ENCODE measurements at places on chromosomes 1 and 21.

GRCh38 chr1:113846391-113847035 is 25.0 kb downstream of the PTPN22 start:
- no peak for DNase-seq

DNA sequence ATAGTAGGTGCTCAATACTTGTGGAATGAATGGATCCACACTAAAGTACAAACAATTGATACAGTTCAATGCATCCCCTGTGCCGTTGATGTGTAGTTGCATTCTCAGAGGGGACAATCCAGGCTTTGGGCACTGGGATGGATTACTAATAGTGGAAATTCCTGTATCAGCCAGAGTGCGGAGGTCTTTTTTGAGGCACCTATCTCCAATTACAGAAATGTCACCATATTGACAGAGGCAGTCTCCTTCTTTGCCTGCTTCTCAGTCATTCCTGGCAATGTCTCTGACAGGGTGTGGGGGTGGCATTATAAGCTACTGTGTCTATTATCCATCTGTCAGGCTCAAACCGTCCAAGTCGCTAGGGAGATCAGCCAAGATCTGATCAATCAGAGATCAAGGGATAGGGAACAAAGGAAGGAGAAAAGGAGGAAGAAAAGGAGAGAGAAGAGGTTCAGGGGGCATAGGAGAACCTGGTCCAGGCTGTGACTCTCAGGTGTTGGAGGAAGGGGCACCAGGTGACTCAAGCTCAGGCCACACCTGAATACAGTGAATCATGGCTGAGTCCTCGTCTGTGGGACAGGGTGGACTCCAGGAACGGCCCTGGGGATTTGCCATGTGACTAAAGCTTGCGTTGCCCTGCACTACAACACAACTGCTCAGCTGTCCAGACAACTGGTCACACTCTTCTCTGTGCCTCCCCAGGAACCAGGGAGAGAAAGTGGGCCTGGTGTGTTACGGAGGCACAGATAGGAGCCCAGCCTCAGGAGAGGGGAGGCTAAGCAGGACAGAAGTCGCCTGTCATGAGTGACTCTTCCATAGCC is 3.4 kb upstream of the LAMB3 start:
- no peak for DNase-seq

- DNase-seq = no peak
Observed at GRCh38 chr1:151721788-151722510, 627 bp downstream of the RIIAD1 start.

DNA sequence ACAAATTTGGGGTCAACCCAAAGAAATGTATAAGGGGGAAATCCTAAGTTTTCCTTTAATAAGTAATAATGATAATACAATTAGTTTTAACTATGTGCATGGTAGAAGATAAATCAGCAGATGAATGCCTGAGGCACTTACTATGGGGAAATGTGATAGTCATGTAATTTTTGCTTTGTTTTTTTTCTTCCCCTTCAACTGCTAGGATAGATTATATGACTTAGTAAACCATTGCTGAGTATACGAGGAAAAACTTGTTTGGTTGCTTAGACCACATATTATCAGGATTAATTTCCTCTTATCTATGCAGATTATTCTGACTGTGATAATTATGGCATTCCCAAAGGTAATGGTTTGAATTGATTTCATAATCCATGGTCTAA is 181.1 kb downstream of the TGFB2 start:
- no peak for DNase-seq

- DNase-seq = no peak
Observed at GRCh38 chr1:159958719-159959380, 4.8 kb upstream of the SLAMF9 start.

DNA sequence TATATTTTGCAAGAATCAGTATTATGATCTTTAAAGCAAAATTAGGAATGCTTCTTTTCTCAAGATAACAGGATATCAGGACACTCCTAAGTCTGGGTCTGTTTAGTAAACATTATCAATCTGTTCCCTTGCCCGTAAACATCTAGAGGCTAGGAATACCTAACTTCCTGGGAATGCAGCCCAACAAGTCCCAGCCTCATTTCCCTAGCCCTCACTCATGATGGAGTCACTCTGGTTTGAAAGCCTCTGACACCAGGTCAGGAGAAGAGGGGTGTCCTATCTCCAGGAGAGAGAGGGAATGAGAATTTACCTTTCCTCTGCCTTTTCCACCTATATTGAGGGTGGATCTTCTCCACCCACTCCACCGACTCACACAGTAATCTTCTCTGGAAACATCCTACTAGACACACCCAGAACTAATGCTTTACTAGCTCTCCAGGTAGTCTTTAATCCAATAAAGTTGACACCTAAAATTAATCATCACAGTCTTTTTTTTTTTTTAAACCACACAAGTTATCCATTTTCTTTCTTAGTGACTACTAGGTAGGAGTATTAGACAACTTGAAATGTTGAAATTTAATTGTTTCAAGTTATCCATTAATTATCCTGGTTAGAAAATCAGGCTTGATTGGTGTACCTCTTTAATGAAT is 659.3 kb downstream of the USP25 start:
- DNase-seq = no peak

- DNase-seq = peak; percentile 69
Observed at GRCh38 chr1:38064197-38064903, 17.8 kb upstream of the POU3F1 start.

DNA sequence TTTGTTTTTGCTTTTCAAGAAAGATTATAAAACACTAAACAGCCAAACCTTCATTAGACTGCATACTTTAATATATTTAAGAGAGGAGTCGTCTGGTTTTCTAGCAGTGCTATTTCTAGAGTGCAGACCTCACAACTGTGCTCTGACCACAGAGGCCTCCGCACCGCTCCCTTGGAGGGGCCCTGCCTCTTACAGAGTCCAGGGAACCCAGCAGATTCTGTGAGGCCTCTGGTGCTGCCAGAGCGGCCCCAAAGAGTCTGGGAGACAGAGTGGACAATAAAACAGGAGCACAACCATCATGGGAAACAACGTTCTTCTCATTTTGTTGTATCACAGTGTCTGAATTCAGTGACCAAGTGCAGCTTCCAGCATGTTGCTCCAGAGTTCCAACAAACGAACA is 5.8 kb downstream of the ATP5PO start:
- no peak for DNase-seq

DNA sequence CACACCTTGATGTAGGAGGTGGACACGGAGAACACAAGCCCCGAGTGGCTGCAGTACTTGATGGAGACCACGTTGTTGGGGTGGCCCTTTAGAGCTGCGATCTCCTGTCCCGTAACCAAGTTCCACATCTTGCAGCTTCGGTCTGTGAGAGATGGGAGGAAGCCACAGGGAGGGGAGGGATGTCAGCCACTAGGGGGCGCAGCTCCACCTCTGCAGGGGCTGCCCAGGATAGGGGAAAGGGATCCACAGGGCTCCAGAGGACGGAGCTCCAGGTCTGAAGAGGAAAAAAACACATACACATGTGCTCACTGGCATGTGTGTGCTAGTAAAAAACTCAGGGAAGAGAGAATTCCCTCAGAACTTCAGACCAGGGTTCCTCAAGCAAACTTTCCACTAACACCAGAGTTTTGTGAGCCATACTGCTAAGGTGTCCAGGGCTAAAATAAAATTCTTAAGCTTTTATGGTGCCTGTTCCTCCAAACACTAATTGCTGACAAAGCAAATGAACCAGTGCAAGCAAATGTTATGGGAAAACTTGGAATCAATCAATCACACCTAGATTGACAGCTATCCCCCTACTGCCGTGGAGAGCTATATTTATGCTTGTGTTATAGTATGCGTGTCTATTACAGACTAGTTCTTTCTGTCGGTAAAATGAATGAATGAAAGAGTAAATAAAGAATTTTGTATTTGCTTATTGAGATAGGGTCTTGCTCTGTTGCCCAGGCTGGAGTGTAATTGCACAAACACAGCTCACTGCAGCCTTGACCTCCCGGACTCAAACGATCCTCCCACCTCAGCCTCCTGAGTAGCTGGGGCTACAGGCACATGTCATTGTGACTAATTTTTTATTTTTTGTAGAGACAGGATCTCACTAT is 43.7 kb downstream of the KIF21B start:
- no peak for DNase-seq

DNA sequence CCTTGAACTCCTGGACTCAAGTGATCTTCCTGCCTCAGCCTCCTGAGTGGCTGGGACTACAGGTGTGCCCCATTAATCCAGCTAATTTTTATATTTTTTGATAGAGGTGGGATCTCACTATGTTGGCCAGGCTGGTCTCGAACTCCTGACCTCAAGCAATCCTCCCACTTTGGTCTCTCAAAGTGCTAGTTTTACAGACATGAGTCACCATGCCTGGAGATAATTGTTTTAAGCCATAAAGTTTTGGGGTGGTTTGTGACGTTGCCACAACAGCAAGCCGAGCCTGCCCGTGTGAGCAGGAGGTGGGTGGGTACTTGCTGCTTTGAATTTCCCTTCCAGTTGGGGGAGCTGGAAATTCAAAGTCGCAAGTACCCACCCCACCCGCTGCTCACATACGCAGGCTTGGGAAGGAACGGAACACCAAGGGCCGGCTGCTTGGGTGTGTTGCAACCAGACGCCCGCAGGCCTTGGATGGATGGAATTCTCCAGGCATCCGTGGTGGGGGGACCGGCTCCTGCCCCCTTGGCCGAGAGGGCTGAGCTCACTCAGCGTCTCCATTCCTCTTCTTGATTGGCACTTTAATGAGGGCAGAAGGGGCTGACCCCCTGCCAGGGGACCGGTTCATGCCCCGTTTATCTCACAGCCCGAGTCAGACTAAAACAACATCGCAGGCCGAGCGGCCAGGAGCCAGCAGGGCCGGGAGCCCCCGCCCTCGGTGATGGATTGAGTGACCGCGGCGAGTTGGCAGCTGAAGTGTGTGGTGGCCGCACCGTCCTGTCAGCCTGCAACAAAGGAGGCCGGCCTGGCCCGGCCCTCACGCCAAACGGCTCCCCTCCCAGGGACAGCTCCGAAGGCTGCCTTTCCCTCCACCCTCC is 78.1 kb downstream of the DHRS3 start:
- DNase-seq = peak; percentile 98

DNA sequence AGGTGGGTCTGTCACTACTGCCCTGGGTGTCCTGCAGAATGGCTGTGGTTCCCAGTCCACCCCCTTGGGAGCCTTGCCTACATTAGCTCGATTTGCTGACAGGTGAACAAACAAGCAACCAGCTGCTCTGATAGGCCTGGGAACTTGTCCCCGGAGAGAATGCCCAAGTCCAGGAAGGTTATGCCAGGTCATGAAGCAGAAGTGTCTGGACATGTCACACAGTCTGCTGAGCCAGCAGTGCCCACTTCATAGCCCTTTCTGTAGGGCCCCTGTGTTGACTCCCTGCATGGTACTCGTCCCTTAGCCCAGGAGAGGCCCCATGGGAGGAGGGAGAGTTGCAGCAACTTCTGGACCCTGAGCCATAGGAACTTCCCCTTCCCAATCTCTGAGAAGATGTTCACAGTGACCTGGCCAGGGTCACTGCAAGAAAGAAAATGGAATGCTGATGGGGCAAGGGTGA is 31.0 kb downstream of the UCK2 start:
- DNase-seq = no peak

DNA sequence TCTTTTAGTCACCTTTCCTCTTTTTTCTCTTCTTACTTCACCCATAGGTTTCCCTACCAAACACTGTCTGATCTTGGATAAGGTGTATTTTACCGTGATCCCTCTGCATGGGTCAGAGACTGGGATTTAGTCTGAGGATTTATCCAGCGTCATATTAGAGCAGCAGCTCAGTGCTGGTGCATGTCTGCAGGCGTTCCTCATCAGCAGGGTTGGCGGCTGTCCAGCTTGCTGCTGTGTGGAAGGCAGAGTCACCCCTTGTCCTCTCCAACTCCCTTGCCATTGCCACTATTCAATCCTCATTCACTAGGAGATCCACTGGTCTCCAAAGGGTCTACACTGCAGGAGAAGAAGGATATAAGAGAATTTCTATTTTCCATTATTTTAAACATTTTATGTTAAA is 7.3 kb upstream of the FAM78B start:
- no peak for DNase-seq

DNA sequence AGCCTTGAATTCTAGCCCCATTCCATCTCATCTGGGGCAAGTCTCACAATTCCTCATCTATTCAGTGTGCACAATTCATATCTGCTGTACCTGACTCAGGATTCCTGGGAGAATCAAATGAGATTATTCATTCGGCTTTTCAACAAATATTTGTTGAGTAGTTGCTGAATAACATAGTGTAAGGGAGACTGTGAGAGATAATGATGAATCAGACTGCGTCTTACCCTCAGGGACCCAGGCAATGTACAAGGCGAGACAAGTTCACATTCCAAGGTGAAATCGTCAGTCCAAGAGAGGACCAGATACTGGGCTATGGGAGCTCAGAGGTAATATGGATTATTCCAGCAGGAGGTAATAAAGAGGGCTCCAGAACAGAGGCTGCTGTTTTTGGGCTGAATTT is 67.8 kb upstream of the SMYD2 start:
- no peak for DNase-seq

GRCh38 chr1:212452323-212453155 is 19.8 kb downstream of the NENF start:
- no peak for DNase-seq

GRCh38 chr1:60891281-60891680 is 191.1 kb upstream of the NFIA start:
- no peak for DNase-seq

DNA sequence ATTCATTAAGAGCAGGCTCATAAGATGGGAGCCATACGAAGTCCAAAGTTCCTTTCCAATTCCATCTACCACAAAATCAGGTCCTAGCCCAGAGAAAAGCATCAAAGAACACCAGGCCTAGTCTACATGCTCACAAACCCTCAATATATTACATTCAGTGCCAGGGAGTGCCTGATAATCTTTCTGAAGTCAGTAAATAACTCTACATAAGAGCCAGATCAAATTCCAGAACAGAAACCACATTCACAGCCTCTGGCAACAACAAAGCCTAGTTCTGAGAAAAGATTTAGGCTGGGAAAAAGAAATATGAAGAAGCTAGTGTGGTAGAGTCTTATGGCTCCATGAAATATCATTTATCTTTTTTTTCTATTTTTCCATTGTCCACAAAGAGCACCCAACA is 40.5 kb upstream of the RBBP5 start:
- no peak for DNase-seq

GRCh38 chr1:198449727-198450433 is 90.6 kb downstream of the ATP6V1G3 start:
- no peak for DNase-seq

- DNase-seq = no peak
Observed at GRCh38 chr1:45568421-45568820, 15.4 kb upstream of the NASP start.

GRCh38 chr1:162003830-162004215 is 19.8 kb downstream of the OLFML2B start:
- DNase-seq = peak; percentile 76

GRCh38 chr1:109444346-109444745 is 18.1 kb upstream of the PSMA5 start:
- DNase-seq = no peak

DNA sequence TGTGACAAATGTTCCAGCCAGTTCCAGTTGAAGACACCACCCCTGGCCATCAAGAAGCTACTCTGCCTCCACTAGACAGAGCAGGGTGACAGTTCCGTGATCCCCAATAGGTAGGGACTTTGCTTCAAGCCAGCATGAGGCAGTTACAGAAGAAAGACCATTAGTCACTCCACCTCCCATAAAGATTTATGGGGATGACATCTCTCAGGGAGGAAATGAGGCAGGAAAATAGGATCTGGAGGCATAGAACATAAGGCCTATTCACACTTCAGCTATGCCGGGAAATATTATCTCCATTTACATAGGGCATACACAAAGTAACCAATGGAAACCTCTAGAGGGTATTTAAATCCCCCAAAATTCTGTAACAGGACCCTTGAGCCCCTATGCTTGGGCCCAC is 3.5 kb upstream of the GBP7 start:
- no peak for DNase-seq

GRCh38 chr1:78825561-78825960 is 175.9 kb downstream of the IFI44 start:
- no peak for DNase-seq

Measured in non-pigmented ciliary epithelial cell (primary cell).